GM03348 (cell line): ENCODE measurements at places on chromosomes 2 and 18.

DNA sequence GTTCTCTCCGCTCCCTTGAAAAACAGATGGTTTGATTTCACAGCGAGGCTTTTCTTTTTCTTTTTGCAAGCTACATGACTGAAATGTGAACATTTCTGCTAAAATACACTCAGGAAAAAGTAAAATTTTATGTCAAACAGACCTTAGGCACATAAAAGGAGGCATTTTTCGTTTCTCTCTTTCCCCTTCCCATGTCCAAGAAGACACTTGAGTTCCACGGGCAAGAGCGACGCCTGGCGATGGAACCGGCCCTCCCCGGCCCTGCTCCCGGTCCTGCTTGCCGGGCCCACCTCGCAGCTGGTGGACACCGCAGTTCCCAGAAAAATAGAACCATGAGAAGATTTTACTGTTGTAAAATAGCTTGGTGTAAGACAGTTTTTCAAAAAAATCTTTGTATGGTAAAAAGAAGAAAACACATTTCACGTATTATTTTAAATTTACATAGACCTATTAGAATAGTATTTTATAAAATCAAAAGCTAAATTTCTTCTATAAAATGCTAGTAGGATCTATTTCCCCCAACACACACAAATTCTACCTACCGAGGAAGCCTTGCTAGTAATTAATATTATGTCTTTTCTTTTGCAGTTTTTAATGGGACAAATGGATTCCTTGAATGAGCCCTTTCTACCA is 2.3 kb upstream of the ALKAL2 start:
- DNase-seq: peak; percentile 91

GRCh38 chr18:34913837-34914661 is 127.2 kb upstream of the MAPRE2 start:
- no peak for DNase-seq

DNA sequence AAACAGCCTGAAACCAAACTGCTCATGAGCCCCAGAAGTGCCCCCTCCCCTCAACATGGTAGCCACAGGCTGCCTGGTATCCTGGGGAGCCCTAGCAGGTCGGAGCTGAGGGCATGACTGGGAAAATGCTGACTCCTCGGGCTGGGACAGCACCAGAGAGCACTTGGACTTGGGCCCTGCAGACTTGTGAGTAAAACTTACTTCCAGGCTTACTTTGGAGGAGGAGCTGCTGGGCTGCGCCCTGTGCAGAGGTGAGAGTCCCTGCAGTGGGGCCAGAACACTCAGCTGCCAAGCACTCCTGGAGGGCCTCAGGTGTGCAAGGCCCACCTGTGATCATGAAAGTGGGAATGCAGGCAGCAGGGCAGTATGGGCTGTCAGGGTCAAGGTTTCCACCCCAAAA is 119.4 kb downstream of the SEPTIN10 start:
- DNase-seq: no peak

- no peak for DNase-seq
These were observed 303.4 kb upstream of the NRXN1 start for GRCh38 chr2:51335087-51336058.

DNA sequence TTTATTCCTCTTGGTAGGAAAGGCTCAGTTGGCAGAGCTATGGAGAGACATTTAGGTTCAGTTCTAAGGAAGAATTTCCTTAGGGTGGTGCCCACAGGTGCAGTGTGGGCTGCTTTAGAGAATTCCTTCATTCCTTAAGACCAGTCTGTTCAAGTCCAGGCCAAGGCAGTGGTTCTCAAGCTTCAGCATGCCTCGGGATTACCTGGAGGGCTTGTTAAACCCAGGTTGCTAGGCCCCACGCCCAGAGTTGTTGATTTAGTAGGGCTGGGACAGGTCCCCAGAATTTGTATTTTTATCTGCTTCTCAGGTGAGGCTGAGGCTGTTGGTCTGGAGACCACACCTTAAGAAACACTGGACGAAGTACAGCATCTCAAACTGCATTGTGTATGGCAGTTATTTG is 68.9 kb downstream of the CERS6 start:
- DNase-seq: no peak

DNA sequence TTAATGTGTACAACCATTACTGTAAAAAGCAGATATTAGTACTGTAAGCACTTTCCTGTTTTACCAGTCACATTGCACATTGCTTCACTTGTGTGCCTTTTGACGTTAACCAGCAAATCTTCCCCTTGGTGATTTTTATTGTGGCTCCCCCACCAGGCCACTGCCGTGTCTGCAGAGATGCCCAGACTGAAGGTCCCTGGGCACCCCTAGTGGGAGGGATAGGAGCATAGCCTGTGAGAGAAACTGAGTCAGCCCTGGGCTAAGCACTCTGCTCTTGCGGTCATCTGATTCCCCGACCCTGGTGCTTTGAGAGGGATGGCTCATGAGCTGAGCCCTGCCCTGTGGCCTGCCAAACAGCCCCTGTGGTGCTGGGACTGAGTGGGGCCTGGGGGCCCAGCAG is 73.4 kb downstream of the INPP4A start:
- DNase-seq: no peak
